ENCODE measurements at places on chromosomes 3 and 15.

DNA sequence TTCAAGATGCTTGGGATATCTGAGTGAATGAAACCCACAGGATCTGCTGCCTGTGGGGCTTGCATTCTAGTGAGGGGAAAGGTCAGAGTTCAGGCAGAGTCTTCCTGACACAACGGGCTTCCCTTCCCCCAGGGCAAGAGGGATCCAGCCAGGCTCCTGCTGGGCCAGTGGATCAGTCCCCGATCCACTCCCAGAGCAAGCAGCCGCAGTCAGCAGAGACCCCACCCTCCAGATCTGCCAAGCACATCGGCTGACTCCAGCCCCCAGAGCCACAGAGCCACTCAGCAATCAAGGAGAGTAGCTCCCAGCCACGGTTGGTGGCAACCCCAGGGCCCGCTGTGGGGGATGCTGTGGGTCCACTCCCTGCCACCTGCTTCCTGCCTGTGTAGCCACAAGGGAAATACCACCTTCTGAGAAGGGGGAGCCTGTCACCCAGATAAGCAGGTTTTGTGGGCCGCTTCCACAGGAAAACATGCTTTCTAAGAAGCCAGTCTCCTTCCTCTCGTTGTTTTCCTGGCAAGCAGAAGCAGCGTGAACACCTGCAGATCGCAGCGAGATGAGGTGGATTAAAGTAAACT is 44.9 kb downstream of the CPN2 start:
- peak; percentile 34 for DNase-seq

- DNase-seq = no peak
These were observed 321.3 kb downstream of the CACNA2D3 start for GRCh38 chr3:54443561-54444161.

DNA sequence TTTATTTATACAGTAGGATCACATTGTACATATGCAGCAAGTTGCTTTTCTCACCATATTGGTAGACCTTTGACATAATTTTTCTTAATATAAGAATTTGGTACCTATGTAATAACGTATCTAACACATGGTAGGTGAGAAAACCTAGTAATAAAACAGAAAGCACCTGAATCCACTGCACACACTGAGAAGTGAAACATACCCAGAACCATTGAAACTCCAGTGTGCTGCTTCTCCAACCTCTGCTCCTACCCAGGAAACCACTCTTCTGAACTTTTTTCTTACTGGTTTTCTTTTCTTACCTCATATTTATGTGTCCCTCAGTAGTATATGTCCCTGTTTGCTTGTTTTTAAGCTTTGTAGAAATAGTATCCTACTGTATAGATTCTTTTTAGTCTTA is 293.0 kb downstream of the UBE2E2 start:
- no peak for DNase-seq

DNA sequence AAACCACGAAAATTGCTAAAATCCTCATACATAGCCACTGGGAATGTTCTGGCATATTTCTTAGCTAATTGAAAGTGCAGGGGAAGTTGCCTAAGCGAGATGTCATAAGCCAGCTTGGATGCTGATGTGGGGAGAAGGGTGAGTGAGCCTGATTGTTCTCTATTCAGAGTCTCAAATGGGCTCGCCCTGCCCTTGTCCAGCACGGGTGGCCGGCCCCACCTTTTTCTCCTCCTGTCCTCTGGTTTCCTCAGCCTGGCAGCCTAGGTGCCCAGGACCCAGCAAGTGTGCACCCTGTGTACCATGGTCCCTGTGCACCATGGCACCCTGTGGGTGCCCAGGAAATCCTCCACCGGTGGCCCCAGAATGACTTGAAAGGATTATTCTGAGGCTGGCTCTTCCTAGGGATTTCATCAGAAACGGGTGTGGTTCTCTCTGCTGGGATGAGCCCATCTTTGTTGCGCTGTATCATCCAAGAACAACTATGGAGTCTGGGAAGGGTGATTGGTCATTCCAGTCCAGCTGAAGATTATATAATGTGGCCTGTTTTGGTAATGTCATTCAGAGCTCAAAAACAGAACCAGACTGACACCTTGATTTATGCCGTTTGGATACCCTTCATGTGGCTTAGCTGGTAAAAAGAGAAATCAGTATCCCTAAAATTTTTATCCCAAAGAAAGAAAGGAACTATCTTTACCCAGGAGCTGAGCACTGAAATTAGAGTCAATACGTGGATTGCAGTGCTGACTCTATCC is 150.8 kb upstream of the BHLHE40 start:
- DNase-seq = no peak

DNA sequence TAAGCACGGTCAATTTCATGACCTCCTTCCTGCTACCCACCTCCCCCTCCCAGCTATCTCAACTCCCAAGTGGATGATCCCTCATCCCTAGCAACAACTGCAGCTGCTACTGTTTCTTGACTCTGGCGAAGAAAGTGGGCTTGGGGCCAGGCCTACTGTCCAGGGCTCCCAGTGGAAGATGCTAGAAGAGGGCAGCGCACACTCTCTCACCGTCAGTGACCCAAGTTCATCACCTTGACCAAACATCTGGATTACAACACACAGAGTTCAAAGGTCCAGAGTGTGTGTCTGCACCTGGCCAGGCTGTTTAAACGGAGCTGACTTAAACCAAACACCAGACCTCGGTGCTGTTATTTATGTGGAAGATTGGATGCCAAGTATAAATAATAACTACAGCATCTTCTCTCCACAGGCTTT is 385.6 kb downstream of the SHQ1 start:
- peak; percentile 76 for DNase-seq

- peak; percentile 52 for DNase-seq
These were observed 16.9 kb upstream of the SEMA4B start for GRCh38 chr15:90184119-90184785.

GRCh38 chr3:69764121-69764741 is 25.0 kb downstream of the MITF start:
- no peak for DNase-seq

DNA sequence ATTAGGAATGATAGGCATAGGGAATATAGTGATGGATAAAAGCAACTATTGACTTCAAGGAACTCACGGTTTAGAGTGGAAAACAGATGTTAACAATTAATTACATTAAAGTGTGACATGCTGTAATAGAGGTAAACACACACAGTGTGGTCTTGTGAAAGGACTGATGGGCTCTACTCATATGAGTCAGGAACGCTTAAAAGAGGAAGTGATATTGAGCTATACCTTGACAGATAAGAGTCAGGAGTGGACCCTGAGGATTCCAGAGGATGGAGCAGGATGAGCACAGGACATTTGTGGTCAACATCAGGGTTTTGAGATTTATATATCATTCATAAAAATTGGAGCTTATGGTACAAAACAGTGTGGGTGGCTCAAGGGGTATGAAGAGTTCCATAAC is 11.0 kb downstream of the EXOG start:
- DNase-seq = no peak

GRCh38 chr3:127964053-127964452 is 49.0 kb downstream of the KBTBD12 start:
- no peak for DNase-seq

DNA sequence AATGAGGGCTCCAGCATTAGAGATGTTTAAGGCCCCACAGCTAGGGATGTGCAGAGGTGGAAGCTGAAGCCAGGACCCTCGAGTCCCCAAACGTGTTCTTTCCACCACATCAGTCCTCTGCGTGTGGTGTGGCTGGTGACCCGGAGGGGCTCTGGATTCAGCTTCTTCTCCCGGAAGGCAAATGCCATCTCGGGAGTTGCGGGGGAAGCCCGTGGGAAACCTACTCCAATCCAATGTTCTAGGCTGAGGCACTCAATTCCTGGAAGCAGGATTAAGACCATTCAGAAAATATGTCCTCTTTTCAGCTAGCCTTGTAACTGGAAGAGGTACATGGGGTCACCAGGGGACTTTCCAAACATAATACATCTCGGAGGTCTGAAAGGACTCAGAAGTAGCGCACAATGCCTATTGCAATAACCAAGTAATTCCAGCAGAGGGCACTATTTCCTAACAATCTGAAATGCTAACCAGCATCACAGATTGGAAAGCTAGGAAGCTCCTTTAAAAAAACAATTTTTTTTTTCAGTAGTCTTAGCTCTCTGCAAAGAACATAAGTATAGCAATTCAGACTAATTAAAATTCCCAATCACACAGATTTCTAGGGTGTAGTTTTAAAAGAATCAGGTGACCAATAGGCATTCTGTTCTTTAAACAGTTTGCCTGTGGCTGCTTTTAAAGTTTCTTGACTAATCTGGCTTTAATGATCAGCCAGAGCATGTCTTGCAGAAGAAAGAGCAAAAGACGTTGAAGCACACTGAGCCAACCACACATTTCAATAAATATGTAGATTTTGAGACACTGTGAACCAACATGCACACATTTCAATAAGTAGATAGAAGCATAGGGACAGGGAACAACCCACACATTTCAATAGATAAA is 36.1 kb downstream of the BNC1 start:
- DNase-seq = no peak

DNA sequence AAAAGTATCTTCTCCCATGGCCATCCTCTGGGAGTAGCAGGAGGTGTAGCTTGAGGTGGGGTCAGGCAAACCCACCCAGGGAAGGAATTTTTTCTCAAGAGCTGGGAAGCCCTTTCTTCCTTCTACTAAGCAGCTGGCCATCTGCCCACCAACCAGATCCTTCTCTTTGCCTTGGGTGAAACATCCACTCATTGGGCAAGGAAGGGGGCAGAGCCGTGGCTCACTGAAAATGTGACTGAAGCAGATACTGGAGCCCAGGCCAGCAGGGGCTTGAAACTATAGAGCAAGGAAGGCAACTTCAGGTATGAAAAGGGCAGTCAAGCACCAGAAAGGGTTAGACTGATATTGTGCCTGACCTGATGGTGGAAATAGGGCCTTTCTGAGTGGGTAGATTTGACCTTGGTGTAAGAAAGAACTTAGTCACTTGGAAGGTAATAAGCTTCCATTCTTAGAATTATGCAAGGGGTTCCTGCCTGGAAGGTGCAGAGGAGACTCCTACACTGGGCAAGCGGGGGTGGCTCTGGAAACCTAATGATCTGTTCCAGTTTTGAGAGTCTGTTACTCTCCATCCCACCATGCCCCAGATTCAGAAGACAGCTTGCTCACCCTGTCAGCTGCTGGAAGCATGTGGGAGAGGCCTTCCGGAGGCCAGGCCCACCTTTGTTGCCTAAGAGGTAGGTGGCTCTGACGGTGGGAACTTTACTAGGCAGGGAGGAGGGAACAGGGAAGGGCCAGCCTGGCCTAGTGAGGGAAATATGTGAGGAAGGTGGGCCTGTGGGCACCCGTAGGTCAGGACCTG is 22.0 kb upstream of the PLA2G4E start:
- no peak for DNase-seq

DNA sequence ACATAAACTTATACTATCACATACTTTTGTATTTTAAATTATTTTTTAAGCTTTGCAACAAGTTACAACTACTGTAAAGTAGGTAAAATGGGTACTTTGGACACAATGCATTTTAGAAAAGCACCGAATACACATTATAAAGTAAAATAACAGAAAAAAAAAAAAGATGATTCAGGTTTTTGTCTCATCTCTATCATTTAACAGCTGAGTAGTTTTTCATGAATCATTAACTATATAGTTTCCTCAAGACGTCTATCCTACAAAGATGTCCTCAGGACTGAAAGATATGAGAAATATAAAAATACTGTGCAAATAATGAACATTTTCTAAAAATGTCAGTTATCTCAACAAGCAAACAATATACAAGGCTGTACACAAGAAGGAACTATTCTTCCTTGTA is 46.9 kb downstream of the ANKRD28 start:
- DNase-seq = no peak

DNA sequence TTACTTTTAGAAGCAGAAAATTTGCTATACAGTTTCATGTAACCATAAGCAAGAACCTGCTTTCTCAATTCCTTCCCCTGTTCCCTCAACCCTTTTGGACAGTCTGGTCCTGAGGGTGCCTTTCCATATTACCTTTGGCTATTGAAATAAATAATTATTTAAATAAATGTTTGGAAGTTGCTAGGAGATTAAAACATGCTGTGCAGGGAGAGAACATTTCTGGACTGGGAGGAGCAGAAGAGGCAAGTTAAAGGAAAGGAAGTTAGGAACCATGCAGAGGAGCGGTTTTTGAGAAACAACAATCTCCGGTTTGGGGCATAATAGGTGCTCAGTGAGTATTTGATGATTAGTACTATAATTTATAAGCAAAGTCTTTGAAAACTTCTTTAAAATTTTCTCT is 41.8 kb downstream of the ZNF609 start:
- DNase-seq = no peak

DNA sequence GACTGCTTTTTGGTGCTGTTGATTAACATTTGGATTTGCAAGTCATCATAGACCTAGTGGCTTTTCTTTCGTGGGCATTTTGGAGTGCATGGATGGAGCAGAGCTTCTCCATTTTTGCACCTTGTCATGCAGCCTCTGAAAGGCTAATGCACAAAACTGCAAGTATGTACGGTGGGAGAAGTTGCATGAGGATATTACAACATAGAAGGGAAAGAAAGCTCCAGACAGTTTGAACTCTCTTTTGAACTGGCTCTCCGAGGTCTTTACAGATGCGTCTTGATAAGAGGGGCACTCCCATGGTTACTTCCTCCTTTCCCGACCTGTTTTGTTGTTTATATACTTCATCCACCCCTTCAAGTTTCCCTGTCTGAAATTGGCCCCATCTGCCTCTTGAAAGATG is 147.1 kb upstream of the GBE1 start:
- no peak for DNase-seq

GRCh38 chr3:74510261-74510818 is 104.1 kb downstream of the CNTN3 start:
- no peak for DNase-seq
